ENCODE measurements at places on chromosomes 16 and 17. TPM values are rescaled to one million over a fixed set of nuclear protein-coding genes. Genes with fewer than 3 reads are reported as not detected.
A peak's percentile ranks its signal among the peaks of the same experiment; 100 is the strongest.

SMG1 gene
- total RNA-seq, result 117 TPM

- no peaks in the 10 kb centered on the region for H3K36me3 ChIP-seq
- no peak overlapping the region for H3K27ac ChIP-seq
- H3K4me1 ChIP-seq, result no peaks in the 10 kb centered on the region
- no peak for DNase-seq
Measured at GRCh38 chr16:4194661-4195060, 47.2 kb downstream of the SRL start.

SYCE1L gene
- 1.4 TPM for total RNA-seq

GRCh38 chr16:80883159-80883642, 78.8 kb upstream of the CDYL2 start:
- H3K27ac ChIP-seq, result no peak overlapping the region
- no peak for DNase-seq
- H3K27me3 ChIP-seq, result no peaks in the 10 kb centered on the region
- H3K4me3 ChIP-seq, result no peak overlapping the region

TBX4 gene
- not detected for total RNA-seq

GRCh38 chr16:8370374-8371270, 219.7 kb downstream of the TMEM114 start:
- H3K27me3 ChIP-seq, result no peaks in the 10 kb centered on the region
- no peak overlapping the region for H3K27ac ChIP-seq
- no peaks in the 10 kb centered on the region for H3K36me3 ChIP-seq
- no peak for DNase-seq
- no peaks in the 10 kb centered on the region for H3K4me1 ChIP-seq

DNA sequence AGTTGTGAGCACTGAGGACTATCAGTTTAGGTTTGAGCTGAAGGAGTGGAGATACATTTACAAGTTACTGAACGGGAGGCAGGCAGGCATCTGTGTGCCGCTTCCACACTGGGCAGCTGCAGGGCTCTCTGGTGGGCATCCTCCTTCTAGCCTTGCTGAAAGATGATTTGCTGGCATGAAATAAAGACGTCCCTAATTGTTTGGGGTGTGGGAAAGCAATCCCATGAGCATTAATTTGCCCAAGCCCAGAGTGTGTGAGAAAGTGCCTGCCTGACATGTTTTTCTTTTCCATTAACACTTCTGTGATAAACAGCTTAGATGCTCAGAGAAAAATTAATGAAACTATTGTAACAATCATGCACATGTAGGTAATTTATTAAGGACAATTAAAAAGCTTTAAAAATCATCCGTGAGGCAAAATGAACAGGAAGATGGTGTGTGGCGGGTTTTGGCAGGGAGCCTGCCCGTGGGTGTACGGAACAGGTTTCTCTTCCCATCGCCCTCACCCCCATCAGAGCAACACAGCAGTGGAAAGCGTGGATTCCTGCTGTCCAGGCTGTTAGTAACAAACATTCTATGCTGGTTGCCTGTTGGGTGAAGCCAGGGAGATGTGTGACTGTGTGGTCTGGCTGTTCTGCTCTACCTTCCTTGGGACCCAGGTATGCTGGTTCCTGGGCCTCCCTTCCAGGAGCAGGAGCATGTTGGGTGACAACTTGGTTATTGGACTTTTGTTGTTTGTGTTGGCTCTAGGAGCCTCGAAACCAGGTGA, 191.9 kb downstream of the MSI2 start:
- no peak for DNase-seq
- H3K27ac ChIP-seq, result no peak overlapping the region
- H3K27me3 ChIP-seq, result no peaks in the 10 kb centered on the region
- peaks cover 74% of the 10 kb centered on the region for H3K4me1 ChIP-seq
- no peaks in the 10 kb centered on the region for H3K36me3 ChIP-seq
- no peak overlapping the region for H3K4me3 ChIP-seq

- DNase-seq, result no peak
- no peaks in the 10 kb centered on the region for H3K27me3 ChIP-seq
- H3K27ac ChIP-seq, result no peak overlapping the region
- no peak overlapping the region for H3K4me3 ChIP-seq
Measured at GRCh38 chr16:64826374-64826773, 295.5 kb downstream of the CDH11 start.

GRCh38 chr17:51032850-51033249, 87.8 kb downstream of the SPAG9 start:
- H3K4me3 ChIP-seq, result no peak overlapping the region
- peaks cover 19% of the 10 kb centered on the region for H3K36me3 ChIP-seq
- H3K4me1 ChIP-seq, result peaks cover 41% of the 10 kb centered on the region
- DNase-seq, result no peak
- H3K27me3 ChIP-seq, result no peaks in the 10 kb centered on the region

- no peak overlapping the region for H3K4me3 ChIP-seq
- no peak overlapping the region for H3K27ac ChIP-seq
- H3K27me3 ChIP-seq, result no peaks in the 10 kb centered on the region
- H3K4me1 ChIP-seq, result no peaks in the 10 kb centered on the region
- no peak for DNase-seq
- H3K36me3 ChIP-seq, result no peaks in the 10 kb centered on the region
Measured at GRCh38 chr17:56808503-56808902, 25.2 kb downstream of the C17orf67 start.

- no peak overlapping the region for H3K4me3 ChIP-seq
- H3K27ac ChIP-seq, result no peak overlapping the region
- H3K27me3 ChIP-seq, result no peaks in the 10 kb centered on the region
- H3K4me1 ChIP-seq, result no peaks in the 10 kb centered on the region
- peaks cover 2% of the 10 kb centered on the region for H3K36me3 ChIP-seq
Measured at GRCh38 chr16:27499659-27500055, 50.1 kb downstream of the GTF3C1 start.

FGF11 gene
- total RNA-seq, result 2.9 TPM

GRCh38 chr16:78134944-78135619, 35.6 kb downstream of the WWOX start:
- DNase-seq, result no peak
- H3K27ac ChIP-seq, result no peak overlapping the region
- no peak overlapping the region for H3K4me3 ChIP-seq
- H3K27me3 ChIP-seq, result no peaks in the 10 kb centered on the region
- H3K4me1 ChIP-seq, result no peaks in the 10 kb centered on the region

GRCh38 chr16:75614066-75614897, 8.8 kb downstream of the ADAT1 start:
- DNase-seq, result no peak
- H3K4me1 ChIP-seq, result peaks cover 6% of the 10 kb centered on the region
- no peak overlapping the region for H3K4me3 ChIP-seq

NOTUM gene
- not detected for total RNA-seq

DNA sequence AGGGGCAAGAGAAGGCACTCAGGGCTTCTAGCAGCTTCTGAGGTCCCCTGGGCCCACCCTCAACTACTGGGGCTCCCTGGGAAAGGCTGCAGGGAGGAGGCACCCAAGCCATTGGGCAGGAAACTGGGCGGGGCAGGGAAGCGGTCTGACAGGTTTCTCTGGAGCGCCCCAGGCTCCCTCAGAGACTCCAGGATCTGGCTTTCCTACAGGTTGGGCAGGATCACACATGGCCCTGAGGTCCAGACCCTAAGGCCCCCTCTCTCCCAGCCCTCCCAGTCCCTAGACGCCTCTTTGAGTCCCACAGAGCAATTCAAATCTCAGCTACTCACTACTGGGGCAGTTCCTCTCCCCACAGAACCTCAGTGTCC, 14.3 kb downstream of the JUP start:
- H3K36me3 ChIP-seq, result peaks cover 15% of the 10 kb centered on the region
- no peaks in the 10 kb centered on the region for H3K27me3 ChIP-seq
- no peak for DNase-seq
- no peak overlapping the region for H3K4me3 ChIP-seq
- H3K4me1 ChIP-seq, result peaks cover 11% of the 10 kb centered on the region

KRTAP2-3 gene
- total RNA-seq, result not detected

- H3K27me3 ChIP-seq, result no peaks in the 10 kb centered on the region
- DNase-seq, result no peak
- H3K4me3 ChIP-seq, result no peak overlapping the region
Measured at GRCh38 chr16:22235839-22236745, 30.0 kb downstream of the EEF2K start.

TMEM186 gene
- total RNA-seq, result 8.8 TPM

- peaks cover 34% of the 10 kb centered on the region for H3K4me1 ChIP-seq
- H3K27me3 ChIP-seq, result no peaks in the 10 kb centered on the region
- no peak overlapping the region for H3K4me3 ChIP-seq
- H3K27ac ChIP-seq, result peak overlapping the region; percentile 59
- no peaks in the 10 kb centered on the region for H3K36me3 ChIP-seq
Measured at GRCh38 chr16:85733155-85733838, 17.6 kb downstream of the C16orf74 start.

- H3K4me1 ChIP-seq, result no peaks in the 10 kb centered on the region
- H3K4me3 ChIP-seq, result no peak overlapping the region
- H3K27ac ChIP-seq, result no peak overlapping the region
- no peaks in the 10 kb centered on the region for H3K27me3 ChIP-seq
- DNase-seq, result no peak
Measured at GRCh38 chr16:11198828-11199227, 57.2 kb downstream of the SOCS1 start.

- no peak overlapping the region for H3K27ac ChIP-seq
- no peaks in the 10 kb centered on the region for H3K4me1 ChIP-seq
- H3K4me3 ChIP-seq, result no peak overlapping the region
- DNase-seq, result no peak
Measured at GRCh38 chr16:72974142-72974769, 73.7 kb downstream of the ZFHX3 start.

TSPAN10 gene
- total RNA-seq, result not detected

- no peak for DNase-seq
- H3K36me3 ChIP-seq, result peaks cover 72% of the 10 kb centered on the region
- H3K4me3 ChIP-seq, result no peak overlapping the region
- peaks cover 25% of the 10 kb centered on the region for H3K4me1 ChIP-seq
Measured at GRCh38 chr16:31036691-31037090, 3.3 kb downstream of the STX4 start.

MMP2 gene
- 128 TPM for total RNA-seq

DNA sequence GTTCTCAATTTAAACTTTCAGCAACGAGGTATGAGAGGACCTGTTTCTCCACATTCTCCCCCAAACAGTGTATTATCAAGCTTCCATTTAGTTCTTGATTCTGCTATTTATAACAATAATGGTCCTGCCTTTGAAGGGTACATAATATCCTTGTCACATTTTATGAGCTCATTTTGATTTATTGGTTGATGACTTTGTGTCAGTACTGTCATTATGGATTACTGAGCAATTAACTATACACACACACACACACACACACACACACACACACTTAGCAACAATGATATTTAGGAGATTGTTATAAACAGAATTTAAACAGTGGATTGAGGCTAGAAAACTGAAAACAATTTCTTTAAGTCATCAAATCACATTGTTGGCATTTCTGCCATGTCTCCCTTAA, 7.0 kb downstream of the TMIGD1 start:
- no peak overlapping the region for H3K4me3 ChIP-seq
- no peak for DNase-seq
- no peaks in the 10 kb centered on the region for H3K36me3 ChIP-seq

AATK gene
- 23.2 TPM for total RNA-seq

DNA sequence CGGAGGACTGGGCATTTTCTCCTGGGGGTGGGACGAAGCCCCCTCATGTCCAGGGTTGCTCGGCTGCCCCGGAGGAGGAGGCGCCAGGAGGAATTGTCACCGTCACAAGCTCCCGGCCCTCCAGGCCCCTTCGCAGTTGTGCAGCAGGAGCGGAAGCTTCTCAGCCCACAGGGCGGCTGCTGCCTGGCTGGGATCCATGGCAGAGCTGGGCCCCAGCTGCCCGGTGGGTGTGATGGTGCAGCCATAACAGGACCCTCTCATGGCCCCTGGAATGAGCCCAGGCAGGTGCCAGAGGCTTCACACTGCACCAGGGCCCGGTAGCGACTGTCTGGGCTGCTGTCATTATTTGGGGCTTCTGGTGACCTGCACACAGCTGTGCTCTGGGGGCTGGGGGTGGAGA, 54.9 kb upstream of the GNG13 start:
- H3K4me1 ChIP-seq, result no peaks in the 10 kb centered on the region
- H3K4me3 ChIP-seq, result no peak overlapping the region
- no peak for DNase-seq
- no peaks in the 10 kb centered on the region for H3K36me3 ChIP-seq

C1QTNF8 gene
- total RNA-seq, result not detected

WSCD1 gene
- total RNA-seq, result 84.1 TPM

All from spleen (tissue), 13 donors.